ENCODE measurements at places on chromosomes 13 and 19. TPM values are rescaled to one million over a fixed set of nuclear protein-coding genes. Genes with fewer than 3 reads are reported as not detected.

DNA sequence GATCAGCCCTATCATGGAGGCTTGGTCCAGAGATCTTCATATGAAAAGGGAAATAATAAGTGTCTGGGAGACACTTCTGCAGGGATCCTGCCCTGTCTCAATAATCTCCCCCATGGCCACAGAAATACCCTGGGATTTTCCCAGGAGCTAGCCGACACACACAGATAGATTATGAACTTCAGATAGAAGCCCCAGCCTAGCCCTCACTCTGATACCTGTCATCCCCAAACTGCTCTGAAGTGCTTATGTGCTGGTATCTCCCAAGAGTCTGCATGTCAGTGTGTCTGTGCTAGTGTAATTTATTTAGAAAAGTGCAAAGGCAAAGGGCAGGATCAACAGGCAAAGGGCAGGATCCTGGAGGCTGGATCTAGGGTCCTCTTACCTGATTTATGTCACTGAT lies 38.7 kb upstream of the ZNF766 start:
- H3K27me3 ChIP-seq: no peaks in the 10 kb centered on the region
- H3K27ac ChIP-seq: no peak overlapping the region
- no peak for DNase-seq
- H3K4me1 ChIP-seq: no peaks in the 10 kb centered on the region
- H3K36me3 ChIP-seq: peaks cover 29% of the 10 kb centered on the region
- H3K4me3 ChIP-seq: no peak overlapping the region

ATXN8OS gene
- total RNA-seq: not detected

DNA sequence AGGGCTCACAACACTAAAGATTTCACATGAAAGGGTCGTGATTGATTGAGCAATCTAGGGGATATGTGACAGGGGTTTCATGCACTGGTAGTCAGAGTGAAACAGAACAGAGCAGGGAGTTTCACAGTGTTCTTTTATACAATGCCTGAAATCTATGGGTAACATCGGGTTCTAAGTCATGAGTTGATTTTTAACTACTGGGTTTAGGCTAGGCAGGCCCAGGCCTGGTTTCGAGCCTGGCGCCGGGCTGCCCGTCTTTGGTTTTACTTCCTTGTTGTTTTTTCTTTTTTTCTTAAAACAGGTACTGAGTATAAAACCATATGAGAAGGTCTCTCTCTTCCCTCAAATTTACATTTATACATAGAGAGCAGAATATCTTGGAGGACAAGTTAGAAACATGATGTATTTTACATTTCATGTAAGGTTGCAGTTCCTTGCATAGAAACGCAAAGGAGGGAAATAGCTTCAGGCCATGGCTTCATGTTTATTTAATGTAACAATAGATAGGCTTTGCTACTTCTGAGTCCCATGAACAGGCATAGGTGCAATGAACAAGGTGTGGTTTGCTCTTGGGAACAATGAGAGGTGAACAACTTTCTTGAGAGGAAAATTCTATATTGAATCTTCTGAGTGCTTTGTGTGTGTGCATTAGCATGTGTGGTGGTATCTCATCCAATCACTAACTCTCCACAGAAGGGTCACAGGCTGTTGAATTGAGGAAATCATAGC lies 128.9 kb upstream of the RXFP2 start:
- no peak overlapping the region for H3K4me3 ChIP-seq
- H3K36me3 ChIP-seq: no peaks in the 10 kb centered on the region
- DNase-seq: no peak
- no peaks in the 10 kb centered on the region for H3K4me1 ChIP-seq

DNA sequence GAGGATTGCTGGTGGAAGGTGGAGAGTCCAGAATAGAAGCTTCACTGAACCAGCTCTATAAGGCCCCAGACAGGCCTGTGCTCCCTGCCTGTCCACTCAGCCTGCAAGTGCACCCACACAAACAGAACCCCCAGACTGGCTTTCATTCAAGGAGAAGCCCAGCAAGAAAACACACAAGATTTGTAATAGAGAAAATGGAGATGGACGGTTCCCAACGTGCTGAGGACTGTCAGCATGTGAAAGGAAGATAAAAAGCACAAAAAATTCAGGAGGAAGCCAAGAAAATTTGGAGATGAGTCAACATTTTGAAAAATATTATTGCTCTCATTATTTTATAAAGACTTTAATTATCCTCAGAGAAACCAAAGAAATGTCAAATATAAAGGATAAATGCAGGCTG lies 218.2 kb upstream of the SLC10A2 start:
- DNase-seq: no peak
- H3K36me3 ChIP-seq: no peaks in the 10 kb centered on the region
- H3K4me3 ChIP-seq: no peak overlapping the region
- H3K27me3 ChIP-seq: no peaks in the 10 kb centered on the region
- 0 out of 2 replicates have a peak, but pooled peaks cover 2% of the 10 kb centered on the region for H3K4me1 ChIP-seq

DNA sequence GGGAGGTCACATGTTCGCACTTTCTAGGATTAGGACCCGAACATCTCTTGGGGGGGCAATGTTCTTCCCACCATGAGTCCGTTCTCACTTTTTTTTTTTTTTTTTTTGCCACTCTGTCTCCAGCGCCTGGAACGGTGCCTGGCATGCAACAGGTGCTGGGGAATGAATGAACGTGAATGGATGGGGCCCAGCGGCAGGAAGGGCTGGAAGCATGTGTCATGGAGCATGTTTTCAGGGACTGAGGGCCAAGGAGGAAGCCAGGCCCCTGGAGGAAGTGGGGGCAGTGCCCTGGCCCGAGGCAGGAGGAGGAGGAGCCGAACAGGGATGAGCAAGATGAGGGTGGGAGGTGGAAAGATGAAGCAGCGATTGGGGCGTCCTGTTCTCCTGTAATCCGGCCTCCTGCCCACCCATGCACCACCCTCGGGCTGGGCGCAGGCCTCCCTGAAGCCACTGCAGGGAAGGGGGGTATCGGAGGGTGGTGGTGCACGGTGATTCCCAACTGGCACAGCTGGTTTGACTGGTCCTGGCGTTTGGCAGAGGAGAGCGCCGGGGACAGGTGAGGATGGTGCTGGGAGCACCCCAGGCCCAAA lies 8.8 kb upstream of the SULT2B1 start:
- H3K27me3 ChIP-seq: no peaks in the 10 kb centered on the region
- H3K4me3 ChIP-seq: no peak overlapping the region
- H3K27ac ChIP-seq: no peak overlapping the region
- no peaks in the 10 kb centered on the region for H3K4me1 ChIP-seq
- DNase-seq: no peak

GRCh38 chr19:48799358-48800300 lies 11.2 kb downstream of the BCAT2 start:
- H3K4me3 ChIP-seq: no peak overlapping the region
- no peaks in the 10 kb centered on the region for H3K27me3 ChIP-seq
- no peak for DNase-seq
- H3K27ac ChIP-seq: no peak overlapping the region
- no peaks in the 10 kb centered on the region for H3K36me3 ChIP-seq

RDH8 gene
- not detected for total RNA-seq

- no peaks in the 10 kb centered on the region for H3K27me3 ChIP-seq
- no peak overlapping the region for H3K4me3 ChIP-seq
- peaks cover 3% of the 10 kb centered on the region for H3K4me1 ChIP-seq
- H3K27ac ChIP-seq: no peak overlapping the region
- DNase-seq: peak; percentile 39
Observed at GRCh38 chr13:98653463-98653985, 76.6 kb upstream of the STK24 start.

MRPL34 gene
- 92.1 TPM for total RNA-seq

SYMPK gene
- total RNA-seq: 109 TPM

- no peak overlapping the region for H3K4me3 ChIP-seq
- no peaks in the 10 kb centered on the region for H3K36me3 ChIP-seq
- no peaks in the 10 kb centered on the region for H3K4me1 ChIP-seq
- no peak overlapping the region for H3K27ac ChIP-seq
- DNase-seq: no peak
Observed at GRCh38 chr13:105446197-105446596, 1089.3 kb downstream of the EFNB2 start.

GRCh38 chr19:1469255-1470054 lies 9.6 kb downstream of the C19orf25 start:
- DNase-seq: no peak
- H3K4me3 ChIP-seq: no peak overlapping the region
- H3K27me3 ChIP-seq: peaks cover 27% of the 10 kb centered on the region
- H3K36me3 ChIP-seq: no peaks in the 10 kb centered on the region
- H3K4me1 ChIP-seq: peaks cover 7% of the 10 kb centered on the region

MBD3L3 gene
- total RNA-seq: not detected

IL11 gene
- 0.15 TPM for total RNA-seq

- no peak overlapping the region for H3K27ac ChIP-seq
- peaks cover 3% of the 10 kb centered on the region for H3K4me1 ChIP-seq
- DNase-seq: no peak
- peaks cover 21% of the 10 kb centered on the region for H3K36me3 ChIP-seq
Observed at GRCh38 chr19:4233282-4233853, 4.0 kb downstream of the EBI3 start.

GRCh38 chr19:18045307-18046050 lies 37.5 kb downstream of the ARRDC2 start:
- H3K4me1 ChIP-seq: peaks cover 15% of the 10 kb centered on the region
- H3K27me3 ChIP-seq: peaks cover 2% of the 10 kb centered on the region
- no peaks in the 10 kb centered on the region for H3K36me3 ChIP-seq
- DNase-seq: no peak
- H3K4me3 ChIP-seq: peak overlapping the region; percentile 34
- H3K27ac ChIP-seq: no peak overlapping the region

DNA sequence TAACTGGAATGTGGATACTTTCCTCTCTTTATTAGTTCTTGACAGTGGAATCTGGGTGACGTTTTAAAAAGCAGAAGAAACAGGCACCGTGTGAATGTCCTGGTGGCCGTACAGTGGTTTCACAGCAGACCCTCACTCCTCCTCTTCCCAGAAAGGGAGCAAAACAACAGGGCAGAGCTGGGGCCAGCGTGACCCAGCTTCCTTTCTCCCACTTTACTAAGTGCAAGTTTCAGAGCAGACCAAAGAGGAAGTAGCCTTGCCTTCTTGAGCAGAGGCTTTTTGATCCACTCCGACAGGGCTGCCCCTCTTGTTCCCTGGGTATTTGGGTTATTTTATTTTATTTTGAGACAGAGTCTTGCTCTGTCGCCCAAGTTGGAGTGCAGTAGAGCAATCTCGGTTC lies 19.6 kb upstream of the C19orf33 start:
- no peak overlapping the region for H3K27ac ChIP-seq
- H3K27me3 ChIP-seq: no peaks in the 10 kb centered on the region
- H3K36me3 ChIP-seq: no peaks in the 10 kb centered on the region
- peaks cover 8% of the 10 kb centered on the region for H3K4me1 ChIP-seq
- no peak overlapping the region for H3K4me3 ChIP-seq
- peak; percentile 9 for DNase-seq

DCLK1 gene
- not detected for total RNA-seq
